ENCODE measurements at places on chromosomes 16 and 17. TPM values are rescaled to one million over a fixed set of nuclear protein-coding genes. Genes with fewer than 3 reads are reported as not detected.

KCNJ12 gene
- not detected for polyA plus RNA-seq

DNA sequence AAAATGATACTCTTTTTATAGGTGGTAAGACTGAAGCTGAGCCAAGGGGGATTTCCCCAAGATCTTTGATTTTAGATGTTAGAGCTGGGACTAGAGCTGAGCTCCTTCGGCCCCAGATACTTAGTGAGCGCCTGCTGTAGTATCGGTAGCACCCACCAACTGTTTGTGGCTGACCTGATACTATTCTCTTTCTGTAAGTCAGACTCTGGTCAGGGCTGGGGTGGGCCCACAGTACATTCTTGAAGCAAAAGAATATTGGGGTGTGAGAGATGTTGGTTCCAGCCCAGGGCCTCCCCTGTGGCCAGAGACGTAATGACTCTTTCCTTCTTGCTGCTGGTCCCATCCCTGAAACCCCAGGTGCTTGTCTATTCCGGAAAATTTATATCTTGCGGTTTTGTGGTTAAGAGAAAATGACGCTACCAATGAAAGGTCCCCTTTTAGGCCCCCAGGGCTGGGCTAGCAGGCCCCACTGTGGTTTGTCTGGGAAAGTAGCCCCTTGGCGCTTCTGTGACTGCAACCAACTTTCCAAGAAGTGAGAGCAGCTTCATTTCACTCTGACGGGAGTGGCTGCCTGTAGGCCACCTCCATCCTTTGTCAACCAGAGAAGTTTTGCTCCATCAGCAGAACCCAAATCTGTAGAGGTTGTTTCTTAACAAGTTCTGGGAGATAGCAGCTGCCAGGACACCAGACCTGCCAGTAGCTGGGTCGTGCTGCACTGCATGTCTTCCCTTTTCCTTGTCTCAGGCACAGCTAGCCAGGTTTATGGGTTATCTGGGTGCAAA lies 86.4 kb upstream of the LGALS9 start:
- peak; percentile 96 for DNase-seq

GRCh38 chr17:27455914-27456680 lies at the start of gene KSR1:
KSR1 (plus strand) TSS chr17:27456448; CDS start chr17:27456644, 196 bp downstream.
- no peak for DNase-seq

GRCh38 chr17:13917634-13918033 lies 151.7 kb upstream of the COX10 start:
- no peak for DNase-seq

CD300LB gene
- polyA plus RNA-seq, result not detected

DNA sequence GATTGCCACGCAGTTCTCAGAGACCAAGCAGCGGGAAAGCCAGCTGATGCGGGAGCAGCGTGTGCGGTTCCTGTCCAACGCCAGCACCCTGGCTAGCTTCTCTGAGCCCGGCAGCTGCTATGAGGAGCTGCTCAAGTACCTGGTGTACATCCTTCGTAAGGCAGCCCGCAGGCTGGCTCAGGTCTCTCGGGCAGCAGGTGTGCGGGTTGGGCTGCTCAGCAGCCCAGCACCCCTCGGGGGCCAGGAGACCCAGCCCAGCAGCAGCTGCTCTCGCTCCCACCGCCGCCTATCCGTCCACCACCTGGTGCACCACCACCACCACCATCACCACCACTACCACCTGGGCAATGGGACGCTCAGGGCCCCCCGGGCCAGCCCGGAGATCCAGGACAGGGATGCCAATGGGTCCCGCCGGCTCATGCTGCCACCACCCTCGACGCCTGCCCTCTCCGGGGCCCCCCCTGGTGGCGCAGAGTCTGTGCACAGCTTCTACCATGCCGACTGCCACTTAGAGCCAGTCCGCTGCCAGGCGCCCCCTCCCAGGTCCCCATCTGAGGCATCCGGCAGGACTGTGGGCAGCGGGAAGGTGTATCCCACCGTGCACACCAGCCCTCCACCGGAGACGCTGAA lies 15.2 kb downstream of the CACNA1G start:
- DNase-seq, result no peak

All from GM12878 (cell line).